ACHN (cell line): ENCODE measurements at places on chromosomes 13 and 19.

- DNase-seq: no peak
Observed at GRCh38 chr13:112519517-112520060, 68.4 kb downstream of the TUBGCP3 start.

- no peak for DNase-seq
Observed at GRCh38 chr19:51489113-51489512, 10.8 kb downstream of the CEACAM18 start.

DNA sequence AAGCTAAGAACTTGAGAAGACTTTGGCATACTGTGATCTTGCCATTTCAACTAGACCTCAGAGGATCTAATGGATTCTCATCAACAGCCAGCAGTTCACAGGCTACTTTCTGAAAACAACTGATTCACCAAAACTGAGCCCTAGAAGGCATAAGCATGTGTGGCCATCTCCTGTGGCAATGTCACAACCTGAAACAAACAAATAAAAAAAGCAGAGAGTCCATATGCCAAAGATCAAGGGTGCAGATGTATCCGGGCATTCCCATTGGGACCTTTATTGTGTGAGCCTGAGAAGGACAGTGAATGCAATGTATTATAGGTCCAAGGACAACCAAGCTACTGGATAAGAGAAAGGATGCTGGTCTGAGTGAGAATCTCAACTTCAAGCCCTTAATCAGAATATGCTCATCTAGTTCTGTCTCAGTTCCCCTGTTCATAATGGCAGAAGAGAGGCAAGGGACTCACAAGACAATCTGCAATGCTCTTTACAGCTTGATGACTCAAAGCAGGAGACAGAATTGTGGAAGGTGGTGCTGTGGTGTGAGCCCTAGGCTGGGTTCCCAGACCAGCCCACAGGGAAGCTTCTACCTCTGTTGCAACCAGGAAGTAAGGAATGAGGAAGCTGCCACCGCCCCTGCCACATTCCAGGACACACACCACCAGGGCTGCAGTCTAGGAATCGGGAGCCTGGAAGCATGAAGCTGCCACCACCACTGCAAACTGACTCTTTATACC lies 133.7 kb downstream of the RAP2A start:
- no peak for DNase-seq

DNA sequence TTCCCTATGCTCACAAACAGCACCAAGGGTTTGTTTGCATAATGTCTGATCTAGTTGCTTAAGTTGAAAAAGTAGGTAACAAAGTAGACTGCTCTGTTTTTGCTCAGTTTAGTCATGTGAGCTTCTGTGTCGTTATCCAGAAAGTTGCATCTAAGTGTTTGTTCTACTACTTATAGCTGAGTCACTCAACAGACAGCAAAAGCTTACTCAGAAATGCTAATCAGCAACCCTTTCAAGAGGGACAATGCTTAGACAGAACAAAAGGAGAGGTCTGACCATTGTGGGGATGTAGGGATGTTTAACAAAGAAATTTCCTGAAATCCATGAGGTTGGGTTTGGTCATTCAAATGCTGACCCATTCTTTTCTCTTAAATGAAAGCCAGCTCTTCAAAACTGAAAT lies 106.4 kb downstream of the ATP8A2 start:
- DNase-seq: no peak

DNA sequence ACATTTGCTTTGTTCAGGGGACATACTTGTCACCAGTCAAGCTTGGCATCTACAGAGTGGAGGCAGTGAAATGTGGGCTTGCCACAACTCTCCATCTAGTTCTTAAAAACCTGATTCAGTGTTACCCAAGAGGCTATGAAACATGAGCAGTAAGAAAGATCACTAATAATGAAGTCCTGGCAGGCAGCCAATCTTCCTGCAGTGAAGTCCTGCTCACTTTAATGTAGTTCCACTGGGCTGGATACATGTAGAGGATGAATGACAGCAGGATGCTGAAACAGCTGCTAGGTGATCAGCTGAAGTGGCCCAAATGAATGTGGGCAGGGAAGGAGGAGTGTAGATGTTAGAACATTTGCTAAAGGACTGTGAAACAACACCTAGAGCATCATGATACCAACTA lies 1213.1 kb downstream of the OLFM4 start:
- DNase-seq: no peak

GRCh38 chr13:24301434-24301833 lies 7.9 kb upstream of the C1QTNF9 start:
- no peak for DNase-seq

DNA sequence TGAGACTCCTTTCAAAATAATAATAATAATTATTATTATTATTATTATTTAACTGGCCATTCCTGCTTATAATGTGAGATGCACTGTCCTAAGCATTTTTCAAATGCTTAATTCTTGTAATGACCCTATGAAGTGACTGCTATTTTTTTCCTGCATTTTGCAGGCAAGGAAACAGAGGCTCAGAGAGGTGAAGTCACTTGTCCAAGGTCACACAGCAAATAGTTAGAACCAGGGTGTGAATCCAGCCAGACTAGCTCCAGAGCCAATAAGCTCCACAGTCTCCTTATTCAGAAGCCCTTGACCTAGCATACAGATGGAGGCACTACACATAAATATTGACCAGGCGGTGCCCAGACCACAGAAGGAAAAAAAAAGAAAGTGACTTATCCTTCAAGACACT lies 77.5 kb upstream of the CACNA1A start:
- DNase-seq: no peak

GRCh38 chr19:11130824-11131455 lies 24.6 kb downstream of the SPC24 start:
- peak; percentile 59 for DNase-seq

DNA sequence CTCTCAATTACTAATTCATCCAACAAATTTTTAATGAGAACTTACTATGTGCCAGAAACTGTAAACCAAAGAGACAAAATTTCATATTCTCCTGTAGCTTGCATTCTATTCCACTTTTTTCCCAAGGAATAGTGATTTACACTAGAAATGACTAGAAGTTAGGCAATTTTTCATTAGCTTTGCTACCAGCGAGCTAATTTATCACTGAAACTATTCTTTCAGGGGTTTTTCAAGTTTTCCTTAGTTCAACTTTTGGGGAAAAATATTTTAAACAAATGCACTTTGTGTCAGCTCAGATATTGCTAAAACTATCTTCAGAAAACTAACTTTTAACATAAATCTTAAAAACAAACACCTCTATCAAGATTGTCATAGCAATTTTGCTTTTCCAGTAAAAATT lies 5.4 kb downstream of the TNFRSF19 start:
- no peak for DNase-seq

- no peak for DNase-seq
Observed at GRCh38 chr13:45401314-45401713, 16.9 kb downstream of the SLC25A30 start.

- no peak for DNase-seq
Observed at GRCh38 chr19:1856345-1856697, 7.1 kb downstream of the KLF16 start.

GRCh38 chr13:76594435-76594834 lies 291.8 kb downstream of the KCTD12 start:
- no peak for DNase-seq

- peak; percentile 81 for DNase-seq
Observed at GRCh38 chr19:56594783-56595547, at the start of gene ZNF71. Gene ZNF71, plus strand, starts transcription at chr19:56595302. Its CDS starts 6,257 bp downstream, at chr19:56601559.

DNA sequence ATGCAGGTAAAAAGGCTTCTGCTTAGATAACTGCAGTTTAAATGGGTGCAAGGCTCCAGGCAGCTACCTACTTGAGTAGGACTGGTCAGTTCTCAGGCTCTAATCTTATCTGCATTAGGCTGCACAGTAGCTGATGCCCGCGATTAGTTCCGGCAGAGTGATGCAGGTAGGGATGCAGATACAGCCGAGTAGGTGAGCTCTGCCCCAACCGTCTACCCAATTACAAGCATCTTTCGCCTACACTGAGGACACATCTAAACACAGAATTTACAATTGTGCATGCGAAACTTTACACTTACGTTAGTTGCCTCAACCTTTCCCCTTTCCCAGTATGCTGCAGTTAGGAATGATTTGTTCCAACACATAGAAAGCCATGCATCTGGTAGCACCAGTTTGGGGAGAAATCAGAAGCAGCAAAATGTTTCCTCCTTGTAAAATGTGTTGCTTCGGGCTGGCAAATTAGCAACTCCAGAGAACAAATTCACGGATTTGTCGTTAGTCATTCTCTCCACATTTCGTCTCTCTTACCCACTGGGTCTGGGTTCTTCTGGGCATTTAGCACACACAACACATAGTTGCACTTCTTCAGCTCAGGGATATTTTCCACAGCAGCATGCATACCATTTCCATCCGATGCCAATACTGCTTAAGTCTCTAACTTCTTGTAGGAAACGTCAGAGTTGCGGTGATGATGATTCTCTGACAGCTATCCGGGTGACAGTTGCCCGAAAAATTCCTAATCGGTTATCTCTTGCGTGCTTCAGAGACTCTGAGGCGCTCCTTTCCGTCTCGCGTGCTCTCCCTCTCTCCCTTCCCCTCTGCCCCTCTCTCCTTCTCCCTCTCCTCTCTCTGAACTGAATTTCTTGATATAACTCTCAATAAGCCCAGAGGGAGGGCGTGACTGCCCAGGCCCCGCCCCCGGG lies at the start of gene PCDH9:
Gene PCDH9 (minus strand): TSS at position 856 of the 923 bp plus-strand sequence. CDS start 1,896 bp downstream, outside the sequence.
- DNase-seq: peak; percentile 6

GRCh38 chr13:32837307-32837972 lies 178.8 kb upstream of the KL start:
- DNase-seq: no peak

- peak; percentile 39 for DNase-seq
Observed at GRCh38 chr19:43759515-43759914, 4.8 kb upstream of the SMG9 start.

DNA sequence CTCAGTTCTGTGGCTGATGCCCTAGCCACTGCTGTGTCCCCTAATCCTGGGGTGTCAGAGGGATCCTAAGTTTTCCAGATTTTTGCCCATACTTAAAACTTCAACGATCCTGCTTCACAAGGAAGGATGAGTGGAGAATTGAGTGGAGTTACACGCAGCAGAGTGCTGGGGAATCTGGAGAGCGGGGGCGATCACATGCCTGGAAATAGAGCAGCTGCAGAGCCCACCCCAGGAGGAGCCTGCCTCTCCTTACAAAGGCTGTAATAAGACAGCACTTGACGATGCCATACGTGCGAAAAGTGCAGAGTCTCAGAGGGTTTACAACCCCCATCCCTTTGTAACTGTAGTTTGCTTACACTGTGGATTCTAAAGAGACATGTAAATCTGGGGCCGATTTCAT lies 40.6 kb downstream of the SUGP2 start:
- DNase-seq: no peak

DNA sequence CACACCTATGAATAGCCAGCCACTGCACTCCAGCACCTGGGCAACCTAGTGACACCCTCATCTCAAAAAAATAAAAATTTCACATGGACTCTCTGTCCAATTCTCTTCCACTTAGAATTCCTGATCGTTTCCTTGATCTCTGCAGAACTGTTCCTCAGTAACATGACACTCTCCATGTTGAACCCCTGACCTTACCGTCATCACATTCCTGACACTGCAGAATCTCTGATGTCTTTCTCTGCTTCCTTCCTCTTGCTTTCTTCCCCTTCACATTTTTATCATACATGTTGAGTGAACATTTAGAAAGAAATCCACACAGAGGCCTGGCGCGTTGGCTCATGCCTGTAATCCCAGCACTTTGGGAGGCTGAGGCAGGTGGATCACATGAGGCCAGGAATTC lies 15.0 kb downstream of the ZNF114 start:
- DNase-seq: no peak

DNA sequence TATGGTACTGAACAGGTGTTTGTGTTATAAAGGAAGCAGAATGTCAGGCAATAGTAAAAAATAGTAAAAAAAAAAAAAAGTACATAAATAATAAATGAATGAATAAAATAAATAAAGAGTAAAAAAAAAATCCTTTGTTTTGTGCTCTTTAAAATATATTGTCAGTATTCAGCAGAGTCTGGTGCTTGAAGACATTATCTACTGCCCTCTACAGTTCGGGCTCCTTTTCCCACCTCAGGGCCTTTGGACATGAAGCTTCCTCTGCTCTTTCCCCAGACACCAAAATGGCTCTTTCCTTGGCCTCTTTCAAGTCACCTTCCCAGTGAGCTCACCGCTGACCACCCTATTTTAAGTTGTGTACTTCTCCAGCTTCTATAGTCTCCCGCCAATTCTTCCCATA lies 137.5 kb downstream of the TNFRSF19 start:
- DNase-seq: peak; percentile 30

DNA sequence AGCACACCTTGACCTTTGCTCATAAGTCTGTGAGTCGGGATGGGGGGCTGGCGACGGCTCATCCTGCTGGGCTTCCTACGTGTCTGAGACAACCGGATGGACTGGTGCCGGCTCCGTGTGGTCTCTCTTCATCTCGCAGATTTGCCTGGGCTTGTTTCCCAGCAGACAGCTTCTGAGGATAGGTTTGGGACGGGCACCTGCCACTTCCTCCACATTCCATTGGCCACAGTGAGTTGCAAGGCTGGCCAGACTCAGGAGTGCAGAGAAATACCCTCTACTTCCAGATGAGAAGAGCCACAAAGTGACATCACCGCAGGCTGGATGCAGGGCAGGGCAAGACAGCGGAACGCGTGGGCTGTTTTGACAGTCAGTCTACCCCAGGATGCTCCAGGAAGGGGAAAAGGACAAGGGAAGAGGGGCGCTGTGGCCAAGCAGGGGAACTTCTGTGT lies 48.1 kb downstream of the IRS2 start:
- no peak for DNase-seq

- DNase-seq: peak; percentile 20
Observed at GRCh38 chr13:99275093-99275469, 16.9 kb upstream of the GPR18 start.

GRCh38 chr13:29067306-29067945 lies 247.3 kb downstream of the MTUS2 start:
- DNase-seq: no peak

DNA sequence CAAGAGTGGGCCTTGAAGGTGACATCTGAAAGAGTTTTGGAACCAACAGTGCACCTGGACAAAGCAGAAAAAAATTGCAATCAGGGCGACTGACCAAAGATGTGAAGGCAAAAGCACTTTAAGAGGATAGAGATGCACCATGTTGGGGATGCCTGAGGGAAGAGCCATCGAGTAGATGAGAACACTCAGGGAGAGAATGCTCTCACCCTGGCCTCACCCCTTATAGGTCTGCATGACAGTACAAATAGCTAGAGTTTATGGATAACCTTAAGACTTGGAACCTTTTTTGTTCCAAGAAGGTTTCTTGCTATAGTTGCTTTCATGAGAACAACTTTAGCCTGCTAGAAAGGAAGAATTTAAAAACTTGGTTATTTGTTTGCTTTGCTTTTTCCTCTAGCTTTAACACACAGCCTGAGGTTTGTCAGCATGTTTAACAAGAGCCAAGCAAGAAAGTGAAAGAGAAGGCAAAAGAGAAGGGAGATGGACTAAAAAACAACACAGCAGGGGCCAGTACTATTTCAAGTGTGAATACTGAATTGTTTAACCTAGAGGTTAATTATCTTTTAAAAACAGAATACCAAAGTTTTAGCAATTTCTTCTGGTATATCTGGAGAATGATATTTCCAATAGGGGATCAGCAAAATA lies 418.9 kb downstream of the DIAPH3 start:
- DNase-seq: no peak

GRCh38 chr19:40348961-40349507 lies 539 bp downstream of the PLD3 start:
- DNase-seq: peak; percentile 11
